ENCODE measurements at places on chromosomes 2 and 18.

GRCh38 chr18:46332921-46333341, 228.7 kb downstream of the HAUS1 start:
- DNase-seq = no peak

GRCh38 chr2:222424729-222425671, 657 bp downstream of the SGPP2 start:
- peak; percentile 41 for DNase-seq

GRCh38 chr2:64298161-64298560, 153.9 kb upstream of the PELI1 start:
- no peak for DNase-seq

GRCh38 chr2:120491111-120491625, 145.2 kb downstream of the INHBB start:
- DNase-seq = no peak

DNA sequence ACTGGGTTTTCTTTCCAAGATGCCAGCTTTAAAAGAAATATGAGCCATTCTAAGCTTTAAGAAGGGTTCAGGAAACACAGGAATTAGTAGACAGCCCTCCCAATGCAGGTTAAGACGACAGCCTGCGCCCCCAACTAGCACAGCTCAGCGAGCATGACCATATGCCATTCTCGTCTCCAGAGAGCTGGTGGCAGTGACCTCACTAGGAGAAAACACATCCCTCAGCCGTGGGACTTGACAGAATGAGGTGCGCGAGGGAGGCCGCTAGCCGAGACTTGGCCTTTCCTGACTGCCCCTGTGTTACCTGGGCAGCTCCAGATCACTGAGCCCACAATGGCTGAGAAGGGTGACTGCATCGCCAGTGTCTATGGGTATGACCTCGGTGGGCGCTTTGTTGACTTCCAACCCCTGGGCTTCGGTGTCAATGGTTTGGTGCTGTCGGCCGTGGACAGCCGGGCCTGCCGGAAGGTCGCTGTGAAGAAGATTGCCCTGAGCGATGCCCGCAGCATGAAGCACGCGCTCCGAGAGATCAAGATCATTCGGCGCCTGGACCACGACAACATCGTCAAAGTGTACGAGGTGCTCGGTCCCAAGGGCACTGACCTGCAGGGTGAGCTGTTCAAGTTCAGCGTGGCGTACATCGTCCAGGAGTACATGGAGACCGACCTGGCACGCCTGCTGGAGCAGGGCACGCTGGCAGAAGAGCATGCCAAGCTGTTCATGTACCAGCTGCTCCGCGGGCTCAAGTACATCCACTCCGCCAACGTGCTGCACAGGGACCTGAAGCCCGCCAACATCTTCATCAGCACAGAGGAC, 103.9 kb downstream of the MAPK4 start:
- DNase-seq = no peak

DNA sequence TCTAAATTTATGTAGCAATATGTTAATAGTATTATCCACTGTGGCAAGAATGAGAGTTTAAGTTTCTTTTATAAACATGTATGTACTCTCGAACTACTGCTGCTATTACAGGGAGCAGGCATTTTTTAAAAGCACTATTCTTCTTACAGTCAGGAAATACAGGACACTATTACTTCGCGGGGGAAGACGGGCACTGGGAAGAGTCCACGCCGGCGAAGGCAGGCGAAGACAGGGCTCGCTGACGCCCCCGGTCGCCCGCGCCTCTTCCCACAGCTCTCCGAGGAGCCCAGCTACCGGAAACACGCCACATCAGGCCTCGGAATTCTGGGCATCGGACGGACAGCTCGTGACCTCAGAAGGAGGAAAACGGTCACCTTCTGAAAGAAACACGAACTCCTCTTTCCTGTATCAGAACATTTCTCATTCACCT, 90.2 kb downstream of the FAM161A start:
- DNase-seq = no peak

GRCh38 chr2:162164802-162165201, 12.8 kb upstream of the GCG start:
- DNase-seq = no peak

DNA sequence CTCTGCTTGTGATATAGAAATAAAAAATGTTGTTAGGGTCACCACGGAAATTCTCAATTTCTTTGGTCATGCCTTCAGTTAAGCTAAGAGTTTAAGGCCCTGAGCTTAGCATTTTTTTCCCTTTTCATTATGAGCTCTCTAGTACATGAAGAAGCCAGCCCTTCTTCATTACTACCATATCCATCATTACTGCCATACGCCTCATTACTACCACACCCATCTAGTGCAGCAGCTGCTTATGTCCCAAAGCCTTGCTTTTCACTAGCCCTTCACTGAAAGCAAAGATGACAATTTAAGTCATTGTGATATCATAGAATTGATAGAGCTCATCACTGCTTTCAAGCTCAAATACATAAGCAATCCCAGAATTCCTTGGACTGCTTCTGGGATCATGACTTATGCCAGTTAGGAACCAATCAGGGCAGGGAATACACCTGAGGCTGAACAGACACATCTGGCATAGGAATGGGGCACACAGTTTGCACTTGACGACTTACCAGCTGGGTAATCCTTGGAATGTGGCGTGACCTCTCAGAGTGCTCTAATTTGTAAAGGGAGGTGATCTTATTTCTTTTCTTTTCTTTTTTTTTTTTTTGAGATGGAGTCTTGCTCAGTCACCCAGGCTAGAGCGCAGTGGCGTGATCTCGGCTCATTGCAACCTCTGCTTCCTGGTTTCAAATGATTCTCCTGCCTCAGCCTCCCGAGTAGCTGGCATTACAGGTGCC, 40.3 kb downstream of the SOWAHC start:
- no peak for DNase-seq

DNA sequence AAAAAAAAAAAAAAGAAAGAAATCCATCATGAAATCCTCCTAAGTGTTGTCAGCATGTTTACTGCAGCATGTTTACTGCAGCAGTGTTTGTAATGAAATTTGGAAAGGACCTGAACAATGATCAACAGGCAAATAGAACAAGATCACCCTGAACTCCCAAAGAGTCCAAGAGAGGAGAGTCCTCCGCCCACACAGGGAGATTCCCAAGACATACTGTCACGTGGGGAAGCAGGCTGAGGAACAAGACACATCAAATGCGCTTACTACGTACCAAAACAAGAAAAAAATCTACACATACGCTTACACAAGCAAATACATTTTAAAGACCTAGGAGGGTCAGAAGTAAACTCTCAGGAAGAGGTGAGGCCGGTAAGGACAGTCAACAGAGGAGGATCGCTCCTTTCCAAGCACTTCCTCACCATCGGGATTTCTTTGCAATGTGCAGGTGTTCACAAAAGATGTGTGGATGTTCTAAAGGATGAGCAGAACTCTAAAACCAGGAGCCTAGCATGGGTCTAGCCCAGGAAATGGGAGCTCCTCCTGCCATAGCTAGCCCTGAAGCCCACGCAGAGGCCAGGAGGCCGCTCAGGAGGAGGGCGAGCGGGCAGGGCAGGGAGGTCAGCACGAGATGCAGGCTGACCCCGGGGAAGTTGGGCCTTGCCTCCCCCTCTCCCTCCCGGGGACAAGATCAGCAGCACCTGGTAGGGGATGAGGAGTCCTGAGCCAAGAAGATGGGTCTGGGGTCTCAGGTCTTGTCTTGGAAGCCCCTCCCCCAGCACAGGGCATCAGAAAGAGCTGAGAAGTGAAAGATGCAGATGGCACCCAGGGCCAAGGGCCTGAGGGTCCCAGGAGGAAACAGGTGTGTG, 66.4 kb downstream of the ZNF516 start:
- no peak for DNase-seq

DNA sequence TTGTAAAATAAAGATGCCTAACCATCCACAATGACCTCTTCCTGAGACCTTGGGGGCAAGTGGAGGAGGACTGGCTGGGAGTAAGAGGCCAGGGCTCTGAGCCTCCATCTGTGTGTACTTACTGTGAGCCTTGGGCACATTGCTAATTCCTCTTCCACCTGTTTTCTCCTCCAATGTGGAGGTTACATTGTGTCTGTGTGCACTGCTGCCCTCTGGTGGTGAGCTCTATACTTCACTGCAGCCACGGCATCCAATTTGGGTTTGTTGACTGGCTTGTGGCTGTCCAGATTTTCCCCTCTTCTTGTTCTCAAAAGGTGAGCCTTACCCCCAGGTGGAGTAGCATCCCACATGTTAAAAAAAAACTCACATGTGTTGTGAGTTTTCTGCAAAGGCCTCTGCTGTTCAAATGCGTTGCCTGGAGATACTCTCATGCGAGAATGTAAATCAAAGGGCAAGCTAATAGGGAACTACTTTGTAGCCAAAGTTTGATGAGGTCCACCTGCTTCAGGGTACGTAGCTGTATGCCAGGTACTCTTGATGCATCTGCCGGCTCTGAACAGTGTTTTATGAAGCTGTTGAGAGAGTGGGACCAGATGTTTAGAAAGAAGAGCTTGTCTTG, 80.8 kb downstream of the APOB start:
- peak; percentile 56 for DNase-seq

- DNase-seq = no peak
Measured at GRCh38 chr2:226687641-226688253, 111.9 kb downstream of the IRS1 start.

GRCh38 chr2:129490641-129491040, 488.8 kb upstream of the RAB6C start:
- DNase-seq = no peak

DNA sequence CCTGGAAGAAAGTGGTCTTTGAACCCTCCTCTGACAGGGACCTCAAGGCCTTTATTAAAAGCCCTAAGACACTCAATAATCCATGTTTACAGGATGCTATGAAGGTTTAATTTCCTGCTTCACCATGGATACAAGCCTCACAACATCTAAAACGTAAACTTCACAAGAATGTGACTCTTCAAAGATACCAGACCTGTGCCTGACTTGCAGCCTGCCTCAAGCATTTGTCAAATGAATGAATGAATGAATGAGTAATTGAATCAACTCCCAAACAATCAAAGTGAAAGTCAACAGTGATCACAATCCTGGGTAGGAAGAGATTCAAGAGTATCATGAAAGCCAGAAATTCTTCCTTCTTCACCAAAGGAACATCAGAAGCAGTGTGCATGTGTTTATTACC, 30.4 kb downstream of the KLF7 start:
- no peak for DNase-seq

DNA sequence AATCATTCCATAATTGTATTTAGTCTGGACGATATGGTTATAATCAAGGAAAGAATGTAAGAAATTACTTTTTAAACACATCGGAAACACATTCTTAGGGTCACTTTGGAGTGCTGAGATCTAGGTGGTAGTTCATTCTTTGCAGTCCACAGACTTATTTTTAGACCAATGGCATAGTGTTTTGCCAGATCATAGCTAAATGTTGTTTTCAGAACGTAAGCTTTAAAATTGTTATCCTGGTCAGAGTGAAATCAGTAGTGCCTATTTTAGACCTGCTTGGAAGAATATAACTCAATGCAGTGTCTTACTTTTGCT, 4.3 kb downstream of the MYL12A start:
- no peak for DNase-seq

GRCh38 chr2:238512247-238512867, 85.6 kb downstream of the ASB1 start:
- DNase-seq = no peak

- no peak for DNase-seq
Measured at GRCh38 chr2:33264766-33265165, 211.7 kb upstream of the RASGRP3 start.

DNA sequence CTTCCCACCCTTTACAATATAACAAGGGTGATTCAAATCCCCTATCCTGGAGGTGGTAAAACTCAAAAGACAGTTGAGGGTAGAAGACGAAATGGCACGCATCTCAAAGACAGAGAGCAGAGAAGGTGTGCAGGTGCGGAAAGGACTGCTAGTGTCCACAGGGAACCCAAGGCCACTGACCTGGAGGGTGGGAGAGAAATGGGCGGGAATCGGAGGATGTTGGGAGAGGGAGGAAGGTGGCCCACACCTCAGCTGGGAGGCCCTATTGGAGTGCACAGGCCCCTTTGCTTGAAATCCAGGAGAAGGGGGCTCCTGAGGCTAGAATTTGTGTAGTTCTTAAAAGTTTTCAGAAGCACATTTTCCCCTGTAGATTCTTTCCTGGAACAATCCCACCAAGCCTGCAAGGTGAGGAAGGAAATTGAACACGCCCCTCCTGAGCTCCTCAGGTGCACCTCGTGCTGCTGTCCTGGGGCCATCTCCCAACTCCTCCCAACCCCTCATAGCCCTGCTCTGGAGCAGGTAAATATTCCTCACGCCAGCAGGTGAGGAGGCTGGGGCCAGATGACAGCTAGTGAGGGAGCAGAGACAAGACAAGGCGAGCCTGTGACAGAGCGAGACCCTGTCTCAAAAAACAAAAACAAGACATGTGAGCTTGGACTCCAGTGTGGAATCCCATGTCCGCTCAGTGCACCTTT, 99.3 kb downstream of the MCFD2 start:
- no peak for DNase-seq

DNA sequence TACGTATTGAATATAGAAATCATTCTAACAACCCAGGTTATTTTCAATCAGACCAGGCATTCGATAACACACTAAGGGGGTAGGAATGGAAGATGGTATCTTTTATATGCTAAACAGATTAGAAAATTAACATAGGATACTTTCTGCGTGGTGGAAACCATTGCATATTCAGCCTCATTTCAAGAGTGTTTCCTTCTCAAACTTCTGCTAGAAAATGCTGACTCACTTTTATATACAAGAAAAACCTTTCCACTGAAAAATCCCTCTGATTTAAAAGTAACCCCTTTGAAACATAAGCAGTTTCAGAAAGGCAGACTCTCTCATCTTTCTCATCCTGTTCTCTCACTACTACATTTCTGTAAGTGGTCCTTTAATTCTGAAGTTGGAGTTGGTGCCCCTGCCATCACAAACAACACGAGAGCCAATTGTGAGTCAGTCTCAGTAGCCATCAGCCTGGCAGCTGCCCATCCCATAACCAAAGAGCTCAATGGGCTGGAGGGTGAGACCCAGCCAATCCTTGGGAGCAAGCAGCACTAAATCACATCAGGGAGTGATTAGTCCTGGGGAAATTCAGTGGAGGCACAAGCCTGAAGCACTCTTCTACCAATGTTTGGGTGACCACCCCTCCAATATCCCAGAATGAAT, 343.1 kb downstream of the CELF4 start:
- no peak for DNase-seq

- DNase-seq = no peak
Measured at GRCh38 chr2:67797801-67798540, 264.8 kb downstream of the C1D start.

- no peak for DNase-seq
Measured at GRCh38 chr2:212994976-212995375, 156.4 kb downstream of the IKZF2 start.

DNA sequence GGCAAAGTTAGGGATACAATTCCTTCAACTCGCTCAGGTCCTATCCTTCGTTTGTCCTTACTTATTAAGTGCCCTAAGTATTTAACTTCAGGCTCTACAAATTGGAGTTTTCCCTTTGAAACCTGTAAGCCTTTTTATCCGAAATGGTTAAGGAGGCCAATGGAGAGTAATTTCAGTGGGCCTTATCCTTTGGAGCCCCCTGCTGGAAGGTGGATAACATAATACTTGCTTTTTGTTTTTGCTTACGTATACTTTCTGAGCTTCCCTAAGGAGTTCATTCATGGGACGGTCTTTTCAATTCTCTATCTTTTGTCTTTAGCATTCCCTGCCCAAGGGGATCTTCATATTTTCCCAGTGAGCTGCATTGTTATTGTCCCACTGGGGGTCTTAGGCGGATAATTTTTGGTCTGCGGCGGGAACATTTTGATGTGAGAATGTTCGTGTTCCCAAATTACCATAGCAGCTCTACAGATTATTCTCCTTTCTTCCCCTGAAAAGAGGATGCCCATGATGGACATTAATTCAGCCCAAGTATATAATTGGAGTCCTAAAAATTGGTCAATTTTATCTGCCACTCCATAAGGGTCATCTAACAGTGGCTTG, 34.4 kb upstream of the TRAPPC8 start:
- no peak for DNase-seq
